ENCODE measurements at places on chromosomes 1 and 21.
A peak's percentile ranks its signal among the peaks of the same experiment; 100 is the strongest.

DNA sequence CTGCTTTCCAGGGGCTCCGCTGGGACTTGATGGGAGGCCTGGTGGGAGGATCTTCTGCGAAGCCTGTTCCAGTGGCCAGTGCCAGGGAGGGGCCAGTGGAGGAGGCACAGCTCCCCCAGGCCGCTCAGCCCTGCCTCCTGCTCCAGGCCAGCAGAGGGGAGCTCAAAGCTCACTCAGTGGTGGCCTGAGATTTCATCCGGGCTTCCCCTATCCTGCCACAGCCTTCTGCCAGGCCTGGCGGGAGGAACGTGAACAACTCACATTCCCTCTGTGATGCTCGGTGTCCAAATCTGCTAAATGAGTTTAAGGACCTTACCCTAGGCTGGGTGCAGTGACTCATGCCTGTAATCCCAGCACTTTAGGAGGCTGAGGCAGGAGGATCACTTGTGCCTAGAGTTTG, 3.3 kb downstream of the CLCNKB start:
- no peak for DNase-seq

DNA sequence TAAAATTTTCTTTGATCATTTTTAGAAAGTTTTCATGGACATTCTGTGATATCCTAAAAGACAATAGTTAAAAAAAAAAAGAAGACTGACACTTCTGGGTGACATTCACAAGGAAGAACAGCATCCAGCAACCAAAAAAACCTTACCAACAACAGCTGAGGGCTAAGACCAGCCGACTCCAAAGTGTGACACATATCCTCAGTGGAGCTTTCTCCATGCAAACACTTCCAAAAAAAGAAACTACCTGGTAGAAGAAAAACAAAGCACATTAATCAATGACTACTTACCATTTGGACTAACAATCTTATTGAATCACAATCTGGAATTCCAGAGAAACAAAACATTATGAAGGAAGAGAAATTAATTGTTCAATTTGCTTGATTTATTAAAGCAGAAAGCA, 88.2 kb downstream of the IARS2 start:
- no peak for DNase-seq

GRCh38 chr1:228157729-228158126, 7.9 kb upstream of the IBA57 start:
- DNase-seq = no peak

DNA sequence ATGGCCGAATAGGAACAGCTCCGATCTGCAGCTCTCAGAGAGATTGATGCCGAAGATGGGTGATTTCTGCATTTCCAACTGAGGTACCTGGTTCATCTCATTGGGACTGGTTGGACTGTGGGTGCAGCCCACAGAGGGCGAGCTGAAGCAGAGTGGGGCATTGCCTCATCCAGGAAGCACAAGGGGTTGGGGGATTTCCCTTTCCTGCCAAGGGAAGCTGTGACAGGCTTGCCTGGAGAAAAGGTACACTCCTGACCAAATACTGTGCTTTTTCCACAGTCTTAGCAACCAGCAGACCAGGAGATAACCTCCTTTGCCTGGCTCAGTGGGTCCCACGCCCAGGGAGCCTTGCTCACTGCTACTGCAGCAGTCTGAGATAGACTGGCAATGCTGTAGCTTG, 66.9 kb downstream of the HSD3B1 start:
- no peak for DNase-seq

- no peak for DNase-seq
Observed at GRCh38 chr1:26664802-26665201, 31.0 kb upstream of the ARID1A start.

DNA sequence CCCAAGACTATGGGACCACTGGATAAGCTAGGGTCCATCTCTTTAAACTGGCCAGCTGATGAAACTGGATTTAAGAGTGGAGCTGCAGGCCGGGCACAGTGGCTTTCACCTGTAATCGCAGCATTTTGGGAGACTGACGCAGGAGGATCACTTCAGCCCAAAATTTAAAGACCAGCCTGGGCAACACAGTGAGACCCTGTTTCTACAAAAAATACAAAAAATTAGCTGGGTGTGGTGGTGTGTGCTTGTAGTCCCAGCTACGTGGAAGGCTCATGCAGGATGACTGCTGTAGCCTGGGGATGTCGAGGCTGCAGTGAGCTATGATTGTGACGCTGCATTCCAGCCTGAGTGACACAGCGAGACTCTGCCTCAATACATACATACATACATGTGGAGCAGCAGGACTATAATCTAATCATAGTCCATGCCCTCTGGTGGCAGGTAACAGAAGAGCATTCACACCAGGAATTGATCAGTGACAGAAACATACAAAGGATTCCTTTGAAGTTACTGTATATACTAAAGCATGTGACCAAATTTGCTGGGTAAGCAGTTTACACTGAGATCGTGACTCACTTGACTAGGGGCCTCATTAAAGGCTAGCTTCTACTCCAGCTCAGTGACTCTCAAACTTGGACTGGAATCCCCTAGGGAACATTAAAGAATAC, 101.5 kb upstream of the SLFNL1 start:
- no peak for DNase-seq

GRCh38 chr1:240122639-240123613, 31.2 kb downstream of the FMN2 start:
- no peak for DNase-seq

DNA sequence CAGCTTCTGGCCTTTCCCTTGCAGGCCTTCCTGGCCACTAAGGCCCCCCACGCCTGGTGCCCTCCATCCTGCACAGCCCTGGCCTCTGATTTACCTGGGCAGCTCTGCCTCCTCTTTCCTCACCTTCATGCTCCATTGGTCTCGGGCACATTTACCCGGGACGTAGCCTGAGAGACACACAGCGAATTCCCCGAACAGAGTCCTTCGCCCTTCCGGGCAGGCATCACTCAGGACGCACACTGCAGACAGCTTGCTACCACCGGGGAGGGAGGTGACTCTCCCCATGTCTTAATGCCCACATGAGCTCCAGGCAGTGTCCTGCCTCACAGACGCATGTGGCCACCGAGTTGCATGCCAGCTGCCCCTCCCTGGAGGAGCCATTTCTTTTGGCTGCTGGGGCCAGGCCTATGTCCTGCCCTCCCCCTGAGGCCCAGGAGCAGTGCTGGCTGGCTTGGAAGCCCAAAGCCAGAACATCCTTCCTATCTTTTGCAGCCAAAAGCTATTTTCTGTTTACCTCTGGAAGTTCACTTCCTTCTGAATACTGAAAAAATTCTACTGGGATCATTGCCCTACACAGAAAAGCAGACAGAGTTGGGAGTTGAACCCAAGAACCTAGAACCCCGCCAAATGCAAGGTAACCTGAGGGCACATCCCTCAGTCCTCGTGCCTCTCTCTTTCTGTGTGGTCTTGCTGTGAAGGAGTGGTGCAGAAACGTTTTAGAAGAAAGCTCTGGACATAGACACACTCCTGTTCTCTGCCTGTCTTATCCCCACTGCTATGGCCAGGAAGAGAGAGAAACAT, 209.5 kb downstream of the TOMM20 start:
- no peak for DNase-seq

DNA sequence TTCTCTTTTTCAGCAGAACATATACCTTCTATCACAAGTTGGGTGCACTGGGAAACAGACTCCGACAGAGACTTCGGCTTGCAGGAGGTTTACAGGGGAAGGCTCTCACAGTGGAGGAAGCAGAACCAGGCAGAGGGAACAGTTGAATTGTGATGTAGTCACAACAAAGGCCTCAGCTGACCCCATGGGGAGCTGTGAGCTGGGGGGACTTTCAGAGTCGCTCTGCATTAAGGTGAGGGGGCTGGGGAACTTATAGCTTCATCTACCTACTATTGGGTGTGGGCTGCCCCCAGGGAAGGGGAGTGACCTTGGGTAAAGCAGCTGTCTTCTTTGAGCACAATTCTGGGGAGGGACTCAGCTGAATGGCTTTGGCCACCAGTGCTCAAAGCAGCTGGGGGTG, 94.9 kb upstream of the POU3F1 start:
- no peak for DNase-seq

GRCh38 chr1:26733982-26734381, 38.2 kb downstream of the ARID1A start:
- peak; percentile 28 for DNase-seq

- no peak for DNase-seq
Observed at GRCh38 chr1:234433563-234434285, 45.3 kb downstream of the TARBP1 start.

GRCh38 chr1:202576816-202577215, 133.4 kb downstream of the SYT2 start:
- no peak for DNase-seq

GRCh38 chr1:58397187-58397820, 149.2 kb downstream of the OMA1 start:
- no peak for DNase-seq

- DNase-seq = no peak
Observed at GRCh38 chr1:174795806-174796205, 203.9 kb upstream of the CACYBP start.

- no peak for DNase-seq
Observed at GRCh38 chr1:222010306-222010705, 268.4 kb upstream of the DUSP10 start.

DNA sequence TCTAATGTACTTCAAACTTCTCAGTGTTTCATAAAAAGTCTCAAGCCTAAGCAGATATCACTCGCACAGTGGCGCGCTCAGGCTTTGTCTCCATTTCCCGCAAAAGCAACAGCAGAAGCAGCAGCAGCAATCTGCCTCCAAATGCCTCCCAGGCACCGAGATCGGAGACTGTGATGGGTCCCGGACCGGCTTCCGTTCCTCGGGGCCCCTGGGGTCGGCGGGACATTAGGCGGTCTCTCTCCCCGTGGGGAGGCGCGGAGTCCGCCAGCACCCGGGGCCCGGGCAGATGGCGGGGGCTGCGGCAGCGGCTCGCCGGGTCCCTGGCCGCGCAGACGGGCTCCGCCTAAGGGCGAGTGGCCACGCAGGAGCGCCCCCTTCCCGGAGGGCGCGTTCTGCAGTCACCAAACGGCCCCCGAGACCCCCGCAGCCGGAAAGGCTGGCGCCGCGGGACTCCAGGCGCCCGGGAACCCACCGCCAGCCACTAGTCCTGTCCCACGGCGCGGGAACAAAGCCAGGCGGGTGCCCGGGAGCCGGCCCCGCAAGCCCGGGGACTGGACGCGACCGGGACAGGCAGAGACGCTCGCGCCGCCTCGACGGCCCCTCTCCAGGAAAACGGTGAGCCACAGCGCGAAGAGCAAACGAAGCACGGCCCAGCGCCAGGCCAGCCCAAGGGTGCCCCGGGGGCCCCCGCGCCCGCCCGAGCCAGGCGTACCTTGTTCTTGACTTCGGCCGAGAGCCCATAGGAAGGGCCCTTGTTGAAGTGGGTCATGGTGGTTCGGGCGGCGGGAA, 590 bp downstream of the CNN3 start:
- peak; percentile 8 for DNase-seq

DNA sequence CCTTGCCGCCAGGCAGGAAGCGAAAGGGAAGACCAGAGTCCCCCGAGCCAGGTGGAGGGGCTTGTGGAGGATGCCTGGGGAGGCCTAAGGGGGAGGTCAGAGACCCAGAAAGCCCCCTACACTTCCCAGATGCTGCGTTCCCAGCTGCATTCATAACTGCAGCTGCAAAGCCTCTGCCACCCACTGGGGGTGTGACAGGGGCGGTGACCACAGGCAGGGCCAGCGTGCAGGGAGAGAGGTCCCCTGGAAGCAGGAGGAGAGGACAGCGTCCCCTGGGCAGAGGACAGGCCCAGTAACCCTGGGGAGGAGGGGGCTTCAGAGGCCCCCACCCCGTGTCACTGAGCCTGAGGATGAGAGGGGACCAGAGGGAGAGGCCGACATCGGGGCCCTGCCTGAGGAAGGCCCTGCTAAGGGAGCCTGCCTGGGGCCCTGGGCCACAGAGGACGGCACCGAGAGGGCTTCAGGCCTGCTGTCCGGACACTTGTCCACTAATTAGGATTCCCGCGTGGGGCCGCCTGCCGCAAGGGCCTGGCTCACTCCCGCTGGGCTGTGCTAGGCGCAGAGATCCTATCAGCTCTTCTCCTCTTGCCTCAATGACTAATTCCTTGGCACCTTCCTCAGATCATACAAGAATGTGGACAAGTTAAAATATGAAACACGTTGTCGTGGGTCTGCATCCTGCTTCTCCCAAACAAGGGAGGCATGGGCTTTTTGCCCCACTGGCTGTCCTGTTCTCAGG, 49.1 kb upstream of the CCDC27 start:
- DNase-seq = no peak

DNA sequence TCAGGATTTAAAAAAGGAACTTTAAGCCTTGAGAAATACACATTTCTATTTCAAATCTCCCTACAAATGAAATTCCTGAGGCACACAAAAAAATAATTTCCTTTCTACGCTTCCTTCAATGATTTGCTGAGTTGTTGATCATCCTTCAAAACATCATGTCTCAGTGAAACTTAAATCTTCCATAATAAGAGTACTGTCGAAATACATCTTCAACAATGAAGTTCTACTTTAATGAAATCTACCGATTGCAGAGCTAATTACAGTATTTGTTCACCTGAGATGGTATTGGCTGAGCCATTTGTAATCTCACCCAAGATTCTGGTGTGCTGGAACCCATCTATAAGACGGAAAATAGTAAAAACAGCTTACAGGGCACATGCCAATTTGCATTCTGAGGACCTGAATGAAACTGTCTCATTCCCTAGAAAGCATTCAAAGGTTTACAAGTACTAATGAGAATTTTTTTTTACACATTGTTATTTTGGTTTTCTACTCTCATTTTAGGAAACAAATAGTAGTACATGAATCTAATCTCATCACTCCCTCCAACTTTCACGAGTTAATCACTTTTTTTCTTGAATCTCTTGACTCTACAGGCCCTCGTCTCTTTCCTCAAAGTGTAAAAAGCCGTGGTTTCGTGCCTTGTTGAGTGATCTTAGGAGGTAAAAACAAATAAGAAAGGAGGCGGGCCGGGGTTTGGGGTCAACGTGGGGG, 1.1 kb downstream of the CHML start:
- DNase-seq = no peak

GRCh38 chr21:31347435-31348032, 3.5 kb upstream of the TIAM1 start:
- no peak for DNase-seq

GRCh38 chr1:72946903-72947499, 664.7 kb upstream of the NEGR1 start:
- DNase-seq = no peak

DNA sequence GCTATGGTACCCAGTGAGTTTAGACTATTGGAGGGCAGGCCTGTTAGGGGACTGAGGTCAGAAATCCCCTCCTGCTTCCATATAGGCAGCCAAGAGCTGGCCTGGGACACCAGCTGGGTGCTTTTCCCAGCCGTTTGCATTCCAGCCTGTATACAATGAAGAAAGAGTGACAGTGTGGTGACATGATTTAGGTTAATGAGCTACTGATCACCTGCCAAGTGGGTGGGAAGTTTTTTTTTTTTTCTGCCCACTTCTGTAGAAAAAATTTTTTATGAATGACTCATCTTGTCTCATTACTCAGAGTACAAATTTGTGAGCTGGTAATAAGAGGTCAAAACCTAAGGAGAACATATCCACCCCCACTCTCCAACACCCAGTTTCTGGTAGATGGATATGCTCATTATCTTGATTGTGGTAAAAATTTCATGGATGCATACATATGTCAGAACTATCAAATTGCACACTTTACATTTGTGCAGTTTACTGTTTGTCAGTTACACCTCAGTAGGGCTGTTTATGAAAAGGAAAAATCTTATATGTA, 16.4 kb upstream of the CGN start:
- no peak for DNase-seq
